ENCODE measurements at places on chromosomes 16 and 17.

DNA sequence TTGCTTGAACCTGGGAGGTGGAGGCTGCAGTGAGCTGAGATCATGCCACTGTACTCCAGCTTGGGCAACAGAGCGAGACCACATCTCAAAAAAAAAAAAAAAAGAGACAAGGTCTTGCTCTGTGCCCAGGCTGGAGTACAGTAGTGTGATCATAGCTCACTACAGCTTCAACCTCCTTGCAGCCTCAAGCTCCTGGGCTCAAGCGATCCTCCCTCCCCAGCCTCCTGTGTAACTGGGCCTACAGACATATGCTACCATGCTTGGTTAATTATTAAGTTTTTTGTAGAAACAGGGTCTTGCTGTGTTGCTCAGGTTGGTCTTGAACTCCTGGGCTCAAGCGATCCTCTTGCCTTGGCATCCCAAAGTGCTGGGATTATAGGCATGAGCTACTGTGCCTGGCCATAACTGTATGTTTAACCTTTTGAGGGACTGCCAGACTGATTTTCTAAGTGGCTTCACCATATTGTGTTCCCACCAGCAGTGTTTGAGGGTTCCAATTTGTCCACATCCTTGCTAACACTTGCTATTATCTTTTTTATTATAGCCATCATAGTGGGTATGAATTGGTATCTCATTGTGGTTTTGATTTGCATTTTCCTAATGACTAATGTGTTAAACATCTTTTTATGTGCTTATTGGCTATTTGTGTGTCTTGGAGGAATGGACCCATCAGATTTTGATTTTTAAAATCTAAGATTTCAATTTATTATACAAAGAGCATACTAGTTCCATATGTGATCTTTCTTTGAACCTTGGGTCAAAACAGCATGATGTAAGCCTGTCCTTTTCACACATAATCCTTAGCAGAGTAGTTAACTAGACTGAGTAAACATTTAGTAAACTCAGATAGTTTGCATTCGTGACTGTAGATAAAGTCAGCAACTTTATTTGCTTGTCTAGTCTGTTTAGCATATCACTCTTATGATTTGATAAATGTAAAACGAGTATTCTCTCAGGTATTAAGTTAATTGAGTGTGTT lies 38.1 kb upstream of the KPNB1 start:
- DNase-seq: no peak

DNA sequence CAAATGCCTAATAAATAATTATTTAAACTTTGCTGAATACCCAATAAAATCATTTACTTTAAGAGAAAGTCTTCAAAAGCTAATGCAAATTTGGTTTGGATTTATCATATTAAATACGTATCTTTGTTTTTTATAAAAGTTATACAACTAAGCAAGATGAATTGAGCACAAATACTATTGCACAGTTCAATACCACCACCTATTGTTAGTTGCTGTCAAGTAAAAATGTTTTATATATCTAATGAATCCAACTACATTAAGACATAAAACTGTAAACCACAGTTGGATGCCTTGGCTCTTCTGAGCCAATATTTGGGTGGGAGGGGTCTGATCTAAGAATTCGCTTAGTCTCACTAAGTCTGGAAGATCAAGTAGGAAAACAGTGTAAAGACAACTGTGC lies 7.7 kb downstream of the FBXL20 start:
- DNase-seq: no peak

- DNase-seq: no peak
These were observed 11.7 kb upstream of the COX10 start for GRCh38 chr17:14057591-14057990.

DNA sequence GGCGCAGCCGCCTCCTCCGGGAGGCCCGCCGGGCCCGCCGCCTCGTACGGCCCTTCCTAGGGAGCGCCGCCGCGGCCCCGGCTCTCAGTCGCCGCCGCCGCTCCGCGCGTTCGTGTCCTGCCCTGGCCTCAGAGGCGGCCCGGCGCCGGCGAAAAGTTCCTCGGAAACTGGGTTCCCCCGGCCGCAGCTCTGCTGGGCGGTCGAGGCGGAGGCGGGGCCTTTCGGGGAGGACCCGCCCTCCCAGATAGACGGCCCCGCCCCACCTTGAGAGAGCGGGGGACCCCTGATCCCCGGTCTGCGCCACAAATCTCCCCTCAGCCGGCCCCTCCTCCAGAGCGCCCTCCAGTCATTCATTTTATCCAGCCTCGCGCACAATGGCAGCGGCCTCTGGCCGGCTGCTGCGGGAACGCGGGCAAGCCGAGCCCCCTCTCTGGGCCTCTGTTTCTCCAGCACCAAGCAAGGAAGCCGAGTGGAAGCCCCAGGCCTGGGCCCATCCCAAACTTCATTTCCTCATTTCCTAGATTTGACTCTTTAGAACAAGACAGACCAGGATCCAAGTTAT lies at the start of gene SREBF1:
TSS of gene SREBF1 (minus strand) at position 169 of the 562 bp plus-strand sequence. CDS start 169 bp downstream, outside the sequence.
- peak; percentile 40 for DNase-seq

GRCh38 chr17:28334666-28335200 lies 539 bp downstream of the IFT20 start:
- no peak for DNase-seq

- no peak for DNase-seq
These were observed 9.1 kb downstream of the ZNF668 start for GRCh38 chr16:31064882-31065461.

DNA sequence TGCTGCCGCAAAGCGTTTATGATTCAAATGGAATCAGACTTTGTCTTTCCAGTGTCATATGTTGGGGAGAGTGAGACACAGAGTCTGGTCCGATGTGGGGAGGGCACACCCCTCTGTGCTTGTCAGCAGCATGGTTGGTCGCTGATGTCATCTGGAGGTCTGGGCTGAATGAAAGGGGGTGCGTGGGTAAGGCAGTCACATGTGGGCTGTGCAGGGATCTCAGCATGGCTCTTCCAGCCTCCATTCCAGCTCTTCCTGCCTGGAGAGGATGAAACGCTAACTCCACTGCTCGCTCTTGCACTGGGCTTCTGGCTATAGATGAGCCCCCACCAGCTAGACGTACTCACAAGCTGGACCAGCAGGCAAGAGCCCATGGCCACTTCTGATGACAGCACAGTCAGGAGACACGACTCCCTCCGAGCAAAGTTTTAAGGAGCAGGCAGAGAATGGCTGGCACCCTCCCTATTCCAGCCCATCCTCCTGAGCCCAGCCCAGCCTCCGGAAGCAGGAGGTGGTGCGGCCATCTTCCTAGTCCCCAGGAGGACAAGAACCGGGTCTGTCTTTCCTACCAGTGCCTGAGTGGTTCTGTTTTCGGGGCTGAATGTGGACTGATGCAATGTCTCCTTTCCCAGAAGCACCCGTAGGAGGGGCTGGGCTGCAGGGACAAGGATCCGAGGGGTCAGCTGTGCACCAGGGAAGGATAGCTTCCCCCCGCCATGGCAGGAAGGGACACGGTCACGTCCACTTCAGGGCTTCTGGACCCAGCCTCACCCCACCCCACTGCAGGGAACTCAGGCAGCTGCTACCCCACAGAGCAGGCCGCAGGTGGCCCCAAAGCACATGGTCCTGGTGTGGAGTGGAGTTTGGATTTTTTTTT lies 41.5 kb upstream of the CBFA2T3 start:
- DNase-seq: no peak

GRCh38 chr17:59165933-59166342 lies 10.4 kb downstream of the PRR11 start:
- no peak for DNase-seq

- DNase-seq: no peak
These were observed 338.2 kb upstream of the TNRC6C start for GRCh38 chr17:77620282-77620681.

DNA sequence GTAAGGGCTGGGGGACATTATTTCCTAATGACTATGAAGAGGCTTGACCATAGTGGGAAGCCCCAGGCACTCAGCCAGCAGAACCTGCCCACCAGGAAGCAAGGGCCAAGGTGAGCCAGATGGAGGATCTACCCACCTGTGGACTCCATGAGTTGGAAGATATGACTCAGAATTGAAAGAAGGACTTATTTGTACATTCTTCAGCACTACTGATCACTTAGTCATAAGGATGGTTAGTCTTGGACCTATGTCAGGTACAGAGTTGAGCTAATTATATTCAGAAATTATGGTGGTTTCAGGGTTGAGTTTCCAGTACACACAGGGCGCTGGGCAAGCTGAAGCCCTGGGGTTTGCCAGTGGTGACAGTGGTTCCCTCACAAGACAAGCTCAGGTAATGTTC lies 24.0 kb upstream of the GRIN2A start:
- DNase-seq: no peak

GRCh38 chr16:81880816-81881215 lies 101.7 kb downstream of the PLCG2 start:
- no peak for DNase-seq

DNA sequence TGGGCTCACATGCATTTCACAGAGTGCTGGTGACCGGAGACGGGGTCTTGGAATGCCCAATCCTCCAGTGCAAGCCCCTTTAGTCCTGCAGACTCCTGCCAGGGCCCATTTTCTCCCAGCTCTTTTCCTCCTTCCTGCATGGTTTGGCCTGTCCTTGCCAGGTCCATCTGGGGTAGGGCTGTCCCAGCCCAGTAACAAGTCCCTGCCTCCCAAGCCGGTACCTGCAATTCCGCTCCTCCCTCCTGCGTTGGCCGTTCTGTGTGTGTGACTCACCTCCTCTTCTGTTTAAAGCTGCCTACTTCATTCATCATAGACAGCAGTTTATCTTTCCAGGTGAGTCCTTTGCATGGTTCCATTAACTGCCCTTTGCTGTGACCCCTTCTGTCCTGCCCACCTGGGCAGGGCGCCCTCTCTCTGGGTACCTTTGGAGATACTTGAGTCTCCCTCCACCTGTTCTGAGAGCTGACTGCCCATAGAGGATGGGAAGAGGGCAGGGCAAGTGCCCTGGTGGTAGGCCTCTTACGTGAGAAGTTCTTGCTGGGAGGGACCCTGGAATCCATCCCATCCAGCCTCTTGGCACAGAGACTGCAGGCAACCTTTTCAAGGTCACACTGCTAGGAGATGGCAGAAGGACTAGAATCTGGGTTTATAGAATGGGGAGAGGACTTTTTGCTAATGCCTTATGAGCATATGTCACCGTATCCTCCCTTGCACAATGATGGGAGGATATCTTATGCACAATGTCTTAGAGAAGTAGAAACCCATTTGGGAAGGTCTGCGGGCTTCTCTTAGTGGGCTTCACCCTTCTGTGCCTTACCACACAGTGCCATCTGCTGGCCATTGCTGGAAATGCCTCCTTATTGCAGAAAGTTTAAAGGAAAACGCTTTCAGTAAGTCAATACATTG lies 29.7 kb upstream of the LGALS9 start:
- peak; percentile 90 for DNase-seq

- DNase-seq: no peak
These were observed 43.5 kb upstream of the KLHDC4 start for GRCh38 chr16:87809150-87809902.

DNA sequence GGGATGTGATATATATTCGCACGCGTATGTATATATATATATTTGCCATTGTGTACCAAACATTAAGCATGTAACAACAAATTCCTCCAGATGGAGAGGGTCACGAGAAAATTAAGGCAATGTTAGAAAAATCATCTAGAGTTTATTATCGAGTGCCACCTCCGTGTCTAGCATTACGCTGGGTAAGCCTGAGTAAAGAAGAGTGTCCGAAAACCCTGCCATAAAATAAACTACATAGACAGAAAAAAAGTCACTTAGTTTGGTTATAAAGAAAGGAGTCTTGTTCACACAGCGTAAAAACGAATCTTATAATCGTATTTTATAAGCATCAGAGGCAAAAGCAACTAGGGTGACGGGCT lies 644 bp upstream of the RHOT1 start:
- DNase-seq: no peak

DNA sequence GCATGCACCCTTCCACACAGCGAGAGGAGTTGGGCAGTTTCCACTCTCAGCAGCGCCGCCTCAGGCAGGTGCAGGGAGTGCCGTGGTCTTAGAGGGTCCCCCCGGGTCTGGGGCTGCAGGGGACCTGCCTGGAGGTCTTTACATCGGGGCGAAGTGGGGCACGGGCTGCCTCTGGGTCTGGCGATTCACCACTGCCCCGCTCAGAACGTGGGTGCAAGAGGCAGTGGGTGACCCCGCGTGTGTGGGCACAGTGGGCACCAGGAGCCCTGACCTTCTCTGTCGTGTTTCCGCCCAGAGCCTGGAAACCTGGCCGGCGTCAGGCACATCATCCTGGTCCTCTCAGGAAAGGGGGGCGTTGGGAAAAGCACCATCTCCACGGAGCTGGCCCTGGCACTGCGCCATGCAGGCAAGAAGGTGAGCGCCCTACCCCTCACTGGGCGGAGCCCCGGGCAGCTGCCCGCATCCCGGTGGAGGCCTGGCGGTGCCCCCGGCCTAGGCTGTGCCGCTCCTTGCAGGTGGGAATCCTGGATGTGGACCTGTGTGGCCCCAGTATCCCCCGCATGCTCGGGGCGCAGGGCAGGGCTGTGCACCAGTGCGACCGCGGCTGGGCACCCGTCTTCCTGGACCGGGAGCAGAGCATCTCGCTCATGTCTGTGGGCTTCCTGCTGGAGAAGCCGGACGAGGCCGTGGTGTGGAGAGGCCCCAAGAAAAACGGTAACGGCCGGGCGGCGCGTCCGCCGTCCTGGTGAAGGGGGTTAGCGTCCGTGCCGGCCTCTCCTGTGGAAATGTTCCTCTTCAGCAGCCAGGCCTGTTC lies 3.7 kb downstream of the NUBP2 start:
- no peak for DNase-seq

DNA sequence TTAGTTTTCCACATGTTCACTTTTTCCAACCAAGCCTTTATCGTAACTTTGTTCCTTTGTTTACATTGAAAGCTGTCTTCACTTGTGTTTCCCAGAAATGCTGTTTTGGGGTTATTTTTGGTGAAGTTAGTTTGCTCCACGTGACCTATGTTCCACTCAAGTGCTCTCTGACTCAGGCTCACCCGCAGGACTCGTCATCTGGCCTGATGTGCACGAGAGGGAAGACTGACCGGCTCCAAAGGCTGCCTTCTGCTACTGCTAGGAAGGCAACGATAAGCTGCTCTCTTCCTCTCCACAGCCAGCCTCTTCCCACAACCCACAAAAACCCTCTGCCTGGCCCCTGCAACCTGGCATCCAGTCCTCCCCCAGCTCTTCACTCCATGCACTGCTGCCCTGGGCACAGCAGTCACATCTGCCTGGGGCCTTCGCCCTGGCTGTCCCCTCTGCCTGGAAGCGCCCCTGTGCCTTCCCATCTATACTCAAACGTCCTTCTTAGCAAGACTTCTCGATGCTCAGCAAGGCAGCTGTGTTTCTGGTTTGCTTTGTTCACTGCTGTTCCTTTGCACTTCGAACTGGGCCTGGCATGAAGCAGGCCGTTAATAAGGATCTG lies 28.0 kb downstream of the ZCCHC14 start:
- no peak for DNase-seq

DNA sequence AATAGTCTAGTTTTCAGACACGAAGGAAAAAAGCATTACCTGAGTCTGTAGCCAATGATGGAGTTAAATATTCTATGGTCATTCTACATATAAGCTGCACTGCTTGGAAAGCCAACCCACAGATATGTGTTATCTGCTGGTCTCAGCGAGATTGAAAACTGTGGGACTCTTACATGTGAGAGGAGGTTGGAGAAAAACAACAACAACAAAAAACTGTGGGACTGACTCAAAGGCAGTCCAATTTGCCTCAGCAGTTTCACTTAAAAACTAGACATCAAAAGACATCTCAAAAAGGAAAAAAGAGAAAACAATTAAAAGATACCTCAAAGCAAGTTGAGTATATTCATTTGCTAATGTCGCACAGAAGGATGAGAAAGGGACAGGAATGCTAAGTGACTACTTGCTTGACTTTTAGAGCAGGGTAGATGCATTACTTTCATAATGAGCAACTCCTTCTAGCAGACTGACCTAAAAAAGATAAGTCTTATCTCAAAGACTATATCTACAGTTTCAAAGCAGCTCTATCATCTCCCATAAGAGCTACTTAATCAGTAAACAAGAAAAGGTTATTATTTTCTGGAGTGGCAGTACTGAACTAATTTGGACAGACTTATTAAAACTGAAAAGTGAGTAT lies 35.5 kb upstream of the ITGA2B start:
- no peak for DNase-seq

All from stimulated activated CD8-positive, alpha-beta memory T cell treated with anti-CD3 and anti-CD28 coated beads, Interleukin-4, amount 100 ng/mL, for 4 hours (primary cell).